Stimulated activated CD4-positive, alpha-beta T cell treated with anti-CD3 and anti-CD28 coated beads, TNF-alpha, amount 100 ng/mL, for 1 hour (primary cell): ENCODE measurements at places on chromosomes 5 and 9.

- DNase-seq: no peak
These were observed 148.2 kb downstream of the SMARCA2 start for GRCh38 chr9:2163231-2163885.

- DNase-seq: no peak
These were observed 288.3 kb upstream of the MPDZ start for GRCh38 chr9:13567833-13568232.

DNA sequence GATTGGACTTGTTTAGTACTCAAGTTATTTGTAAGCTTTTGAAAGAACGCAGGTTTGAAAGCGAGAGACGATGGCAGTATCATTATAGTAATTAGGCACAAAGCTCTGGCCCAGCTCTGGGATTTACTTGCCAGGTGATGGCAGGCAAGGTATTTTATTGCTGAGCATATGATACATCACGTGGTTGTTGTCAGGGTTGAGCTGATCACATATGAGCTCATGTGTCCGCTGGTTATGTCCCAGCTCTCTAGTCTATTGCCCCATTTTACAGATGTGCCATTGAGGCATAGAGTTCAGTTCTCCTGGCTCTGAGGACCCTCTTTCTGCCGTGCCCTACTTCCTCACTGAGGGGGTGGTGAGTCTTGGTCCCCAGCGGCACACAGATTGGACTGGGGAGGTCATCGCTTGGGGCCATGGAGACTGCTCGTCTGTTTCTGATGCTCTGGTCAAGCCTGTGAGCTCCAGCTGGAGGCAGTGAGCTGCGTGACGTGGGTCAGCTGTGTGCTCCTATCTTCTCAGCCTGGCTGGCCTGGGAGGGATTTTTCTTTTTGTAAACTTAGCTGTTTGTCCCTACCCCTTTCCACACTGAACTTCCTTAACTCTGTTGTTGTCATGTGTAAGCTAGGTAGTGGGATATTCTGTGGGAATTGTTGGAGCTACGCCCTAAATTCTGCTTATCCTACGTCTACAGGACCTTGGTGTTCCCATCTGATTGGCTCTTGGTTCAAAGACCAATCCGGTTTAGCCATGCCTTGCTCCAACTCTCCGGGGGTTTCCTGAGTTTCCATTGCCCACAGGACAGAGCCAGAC, 2.2 kb downstream of the NXNL2 start:
- DNase-seq: no peak

DNA sequence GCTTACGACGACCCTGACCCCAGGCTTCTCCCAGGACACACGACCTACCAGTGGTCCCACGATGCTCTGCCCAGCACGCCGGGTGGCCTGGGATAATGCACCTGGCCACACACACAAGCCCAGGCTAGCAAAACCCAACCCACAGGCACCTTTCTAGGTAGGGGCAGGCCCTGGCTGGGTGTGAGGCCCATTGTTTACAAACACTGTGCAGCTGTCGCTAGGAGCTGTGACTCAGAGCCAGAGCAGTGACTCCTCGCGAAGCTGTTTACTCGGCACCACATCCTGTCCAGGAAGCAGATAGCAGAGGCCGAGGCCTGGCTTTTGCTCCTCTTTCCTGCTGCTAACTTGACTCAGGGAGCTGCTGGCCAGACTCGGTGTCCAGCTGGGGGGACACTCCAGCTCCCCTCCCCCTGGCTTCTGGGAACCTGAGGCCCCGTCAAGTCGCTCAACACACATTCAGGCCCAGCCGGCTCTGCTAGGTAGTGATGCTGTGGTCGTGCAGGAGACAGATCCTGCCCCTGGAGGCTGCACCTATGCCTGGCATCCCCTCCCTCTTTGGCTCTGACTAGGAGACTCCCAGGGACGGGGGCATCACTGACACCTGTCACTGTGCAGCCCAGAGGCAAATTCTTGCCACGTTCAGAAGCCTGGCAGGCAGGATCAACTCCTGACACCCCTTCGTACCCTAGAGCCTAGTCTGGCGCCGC, 12.8 kb upstream of the RALGDS start:
- peak; percentile 70 for DNase-seq

- no peak for DNase-seq
These were observed 20.6 kb downstream of the C5 start for GRCh38 chr9:121029469-121029868.

DNA sequence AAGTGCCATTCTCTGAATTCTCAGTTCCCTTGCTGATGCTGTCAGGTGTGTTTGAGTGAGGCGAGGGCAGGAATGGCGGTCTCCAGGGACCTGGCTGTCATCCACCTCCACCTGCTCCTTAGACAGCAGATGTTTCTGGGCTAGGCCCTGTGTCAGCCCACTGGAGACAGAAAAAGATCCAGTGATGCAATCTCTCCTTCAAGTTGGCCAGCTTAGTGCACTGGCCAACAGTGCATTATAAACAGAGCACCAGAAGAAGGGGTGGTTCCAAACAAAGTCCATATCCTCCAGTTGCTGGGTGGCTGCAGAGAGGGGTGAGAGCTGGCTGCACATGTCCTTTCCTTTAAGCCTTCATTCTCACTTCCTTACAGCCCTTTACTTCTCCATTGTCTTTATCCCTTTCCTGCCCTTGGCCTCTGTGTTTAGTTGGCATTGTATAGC, 26.5 kb downstream of the NANS start:
- DNase-seq: no peak

DNA sequence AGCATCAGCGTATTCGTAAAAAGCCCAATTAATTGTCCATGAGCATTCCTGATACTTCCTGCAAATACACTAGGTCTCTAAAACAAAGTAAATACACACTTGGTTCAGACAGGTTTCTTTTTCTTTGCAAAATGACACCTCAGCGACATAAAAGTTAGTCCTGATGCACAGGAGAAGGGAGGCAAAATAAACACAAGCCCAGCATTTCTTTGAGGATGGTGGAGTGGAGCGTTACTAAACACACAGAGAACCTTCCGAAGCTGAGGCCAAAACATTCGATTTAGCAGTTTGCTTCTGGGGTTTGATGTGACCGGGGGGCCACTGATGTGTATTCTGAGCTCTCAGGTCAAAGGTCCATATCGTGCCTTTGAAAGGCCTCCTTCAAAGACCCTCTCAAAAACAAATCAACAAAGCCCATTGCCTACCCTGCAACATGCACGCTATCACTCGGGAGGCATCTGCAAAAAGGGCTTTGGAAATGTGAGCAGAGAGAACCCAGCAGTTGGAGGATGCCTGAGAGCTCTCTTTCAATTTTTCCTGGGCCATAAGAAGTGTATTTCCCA, 268.4 kb upstream of the PANK3 start:
- no peak for DNase-seq

- no peak for DNase-seq
These were observed 10.3 kb upstream of the ANKHD1 start for GRCh38 chr5:140391312-140391711.

DNA sequence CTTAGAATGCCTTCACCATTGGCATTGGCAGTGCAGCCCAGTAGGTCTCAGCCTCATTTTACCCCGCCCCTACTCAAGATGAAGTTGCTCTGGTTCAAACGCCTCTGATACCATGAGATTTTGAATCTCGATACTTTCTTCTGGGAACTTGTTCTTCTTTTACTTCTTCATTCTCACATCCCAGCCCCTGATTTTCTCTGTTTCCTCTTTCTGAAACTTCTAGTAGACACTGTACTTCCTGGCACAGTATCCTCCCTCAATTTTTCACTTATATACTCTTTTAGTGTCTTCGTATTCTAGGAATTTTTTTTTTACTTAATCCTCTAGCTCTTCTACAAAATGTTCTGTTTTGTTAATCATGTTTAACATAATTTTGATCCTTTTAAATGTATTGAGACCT, 13.1 kb upstream of the ZNF79 start:
- no peak for DNase-seq

GRCh38 chr5:6026766-6027406, 351.5 kb downstream of the MED10 start:
- DNase-seq: no peak

DNA sequence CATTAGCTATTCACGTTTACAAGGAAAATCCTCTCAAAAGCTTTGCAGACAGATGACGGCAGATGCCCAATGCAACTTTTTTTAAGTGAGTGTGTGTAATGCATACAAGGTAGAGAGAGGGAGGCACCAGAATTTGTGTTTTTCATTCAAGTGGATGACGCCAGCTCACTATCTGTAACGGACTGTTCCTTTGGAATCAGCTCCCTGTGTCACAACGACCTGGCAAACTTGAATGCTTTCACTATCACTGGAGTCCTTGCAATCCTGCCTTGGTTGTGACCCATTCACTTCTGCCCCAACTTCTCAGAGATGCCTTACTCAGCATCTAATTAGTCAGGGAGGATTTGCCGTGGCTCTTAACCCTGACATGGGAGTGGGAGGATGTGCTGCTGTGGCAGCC, 148.5 kb downstream of the BNC2 start:
- DNase-seq: no peak

DNA sequence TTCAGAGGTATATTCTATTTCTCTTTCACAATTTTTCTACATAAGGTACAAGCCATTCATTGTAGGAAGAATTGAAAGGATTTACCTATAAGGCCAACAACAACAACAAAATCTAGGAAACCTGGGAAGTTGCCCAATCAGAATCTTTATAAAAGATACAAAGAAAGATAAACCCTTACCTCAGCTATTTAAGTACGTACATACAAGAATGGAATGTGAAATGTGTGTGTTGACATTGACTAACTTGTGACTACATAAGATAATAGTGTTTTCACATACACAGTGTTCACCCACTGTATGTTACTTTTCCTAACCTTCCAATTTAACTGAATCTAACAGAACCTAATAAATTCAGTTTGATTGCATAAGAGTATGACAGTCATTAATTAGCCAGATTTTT, 154.1 kb downstream of the ADAMTS6 start:
- no peak for DNase-seq

DNA sequence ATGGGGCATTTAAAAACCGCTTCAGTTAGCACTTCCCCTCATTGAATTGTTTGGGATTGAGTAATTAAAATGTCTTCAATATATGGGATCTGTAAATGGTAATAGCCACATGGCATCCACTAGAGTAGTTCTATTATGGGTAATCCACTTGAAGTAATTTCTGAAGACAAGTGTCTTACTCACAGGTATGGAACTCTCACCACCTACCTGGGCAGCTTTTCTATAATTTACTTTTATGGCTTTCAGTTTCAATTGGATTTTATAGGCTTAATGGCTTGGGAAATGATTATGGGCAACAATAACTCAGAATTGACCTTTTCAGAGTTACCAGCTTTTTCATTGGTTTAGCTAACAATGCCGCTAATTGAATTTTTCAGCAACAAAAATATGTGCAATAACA, 597.9 kb downstream of the PTPRD start:
- no peak for DNase-seq

DNA sequence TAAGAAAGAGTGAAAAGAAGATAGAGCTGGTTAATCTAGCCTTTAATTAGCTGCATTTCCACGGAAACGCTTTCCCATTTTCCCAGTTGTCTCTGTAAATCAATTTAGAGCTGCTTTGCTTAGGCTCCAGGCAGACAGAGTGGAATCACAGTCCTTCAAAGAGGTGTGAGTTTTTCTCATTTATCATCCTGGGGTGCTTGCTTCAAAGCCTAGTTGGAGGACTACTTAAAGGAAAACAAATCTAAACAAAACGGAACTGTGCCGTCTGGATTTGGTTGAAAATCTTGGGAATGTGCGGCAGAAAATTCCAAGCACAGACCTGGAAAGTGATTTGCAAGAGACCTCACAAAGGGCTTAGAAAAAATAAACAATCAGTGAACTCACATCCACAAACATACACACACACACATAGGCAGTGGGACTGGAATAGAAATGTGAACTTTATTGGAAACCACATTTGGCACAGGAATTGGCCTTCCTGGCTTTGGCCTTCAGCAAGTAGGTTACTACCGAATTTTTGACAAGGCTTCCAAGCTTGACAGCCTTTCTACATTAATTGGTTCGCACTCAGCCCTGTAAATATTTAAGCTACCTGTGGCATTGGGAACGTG, 235.2 kb upstream of the SLC24A2 start:
- no peak for DNase-seq

DNA sequence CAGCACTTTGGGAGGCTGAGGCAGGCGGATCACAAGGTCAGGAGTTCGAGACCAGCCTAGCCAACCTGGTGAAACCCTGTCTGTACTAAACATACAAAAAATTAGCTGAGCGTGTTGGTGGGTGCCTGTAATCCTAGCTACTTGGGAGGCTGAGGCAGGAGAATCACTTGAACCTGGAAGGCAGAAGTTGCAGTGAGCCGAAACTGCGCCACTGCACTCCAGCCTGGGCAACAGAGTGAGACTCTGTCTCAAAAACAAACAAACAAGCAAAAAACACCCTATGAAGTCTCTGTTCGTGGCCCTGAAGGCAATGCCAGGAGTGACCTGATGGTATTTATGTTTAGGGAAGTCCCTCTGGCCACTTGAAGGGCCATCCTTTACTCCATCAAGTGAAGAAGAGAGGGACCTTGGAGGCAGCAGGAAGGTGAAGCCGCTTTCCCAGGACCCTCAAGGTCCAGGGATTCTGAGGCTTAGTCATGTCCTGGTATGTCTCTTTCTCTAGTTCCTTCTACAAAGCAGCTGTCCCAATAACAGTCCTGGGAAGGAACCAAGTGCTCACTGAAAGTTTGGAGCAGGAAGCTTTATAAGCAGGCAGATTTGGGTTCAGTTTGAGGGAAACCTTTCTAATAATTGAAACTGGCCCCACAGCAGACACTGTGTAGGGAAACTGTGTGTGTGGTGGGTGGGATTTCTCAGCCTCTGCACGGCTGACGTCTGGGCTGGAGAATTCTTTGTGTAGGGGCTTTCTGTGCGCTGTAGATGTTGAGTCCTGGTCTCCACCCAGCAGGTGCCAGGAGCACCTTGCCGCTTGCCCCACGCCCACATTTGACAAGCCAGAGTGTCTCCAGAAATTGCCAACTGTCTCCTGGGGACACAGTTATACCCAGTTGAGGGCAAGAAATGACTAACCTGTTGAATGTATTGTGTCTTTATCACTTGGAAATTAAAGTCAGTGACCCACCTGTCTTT, 12.5 kb downstream of the PHF2 start:
- DNase-seq: no peak

DNA sequence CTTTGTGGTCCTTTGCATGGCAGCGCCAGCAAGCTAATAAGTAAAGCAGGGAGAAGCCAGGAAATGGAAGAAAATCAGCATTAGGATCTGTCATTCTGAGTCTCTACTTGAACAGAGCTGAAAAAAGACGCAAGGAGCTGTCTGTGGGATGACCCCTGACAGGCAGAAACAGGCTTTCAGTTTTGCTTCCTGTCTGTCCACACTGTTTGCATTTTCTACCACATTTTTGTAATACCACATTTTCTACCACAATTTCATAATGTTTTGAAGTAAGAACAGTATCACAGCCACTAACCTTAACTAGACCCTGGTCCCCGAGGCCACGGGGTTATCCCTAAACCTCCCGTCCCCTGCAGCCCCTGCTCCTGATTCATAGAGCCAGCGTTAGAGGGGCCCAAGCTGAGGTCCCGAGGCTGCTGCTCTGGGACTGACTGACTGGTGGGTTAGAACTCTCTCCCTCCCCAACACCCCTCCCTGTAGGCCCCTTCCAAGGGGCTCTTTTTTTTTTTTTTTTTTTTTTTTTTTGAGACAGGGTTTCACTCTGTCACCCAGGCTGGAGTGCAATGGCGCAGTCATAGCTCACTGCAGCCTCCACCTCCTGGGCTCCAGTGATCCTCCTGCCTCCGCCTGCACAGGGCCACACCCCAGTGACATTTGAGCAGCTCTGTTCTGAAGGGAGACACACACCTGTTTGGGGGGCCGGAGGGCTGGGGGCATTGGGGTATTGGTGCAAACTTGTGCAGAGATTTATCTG, 4.0 kb upstream of the CLIC3 start:
- no peak for DNase-seq
